Stimulated activated CD4-positive, alpha-beta T cell treated with anti-CD3 and anti-CD28 coated beads, TNF-alpha, amount 100 ng/mL, for 48 hours (primary cell): ENCODE measurements at places on chromosomes 6 and 20.

- no peak for DNase-seq
Observed at GRCh38 chr6:106789428-106790148, 160.2 kb downstream of the QRSL1 start.

GRCh38 chr6:153012856-153013255 lies 10.3 kb upstream of the MTRF1L start:
- DNase-seq, result no peak

GRCh38 chr6:74753883-74754600 lies 451.8 kb downstream of the COL12A1 start:
- DNase-seq, result no peak

GRCh38 chr6:123430970-123431369 lies 205.8 kb downstream of the TRDN start:
- no peak for DNase-seq

DNA sequence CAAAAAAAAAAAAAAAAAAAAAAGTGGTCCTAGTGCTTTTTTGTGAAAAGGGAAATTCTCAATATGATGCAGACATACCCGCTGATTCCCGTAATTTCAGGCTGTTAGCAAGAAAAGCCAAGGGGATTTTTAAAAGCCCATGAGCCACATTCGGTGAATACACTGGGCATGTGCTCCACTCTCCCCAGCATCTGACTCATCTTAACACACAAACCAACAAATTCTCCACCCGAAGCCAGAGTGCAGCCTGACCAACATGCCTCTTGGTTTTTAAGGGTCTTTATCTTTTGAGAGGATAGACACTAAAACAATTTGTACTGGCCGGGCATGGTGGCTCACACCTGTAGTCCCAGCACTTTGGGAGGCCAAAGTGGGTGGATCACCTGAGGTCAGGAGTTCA lies 45.5 kb upstream of the CD83 start:
- no peak for DNase-seq

- DNase-seq, result no peak
Observed at GRCh38 chr6:151387175-151387970, 4.0 kb downstream of the ZBTB2 start.

DNA sequence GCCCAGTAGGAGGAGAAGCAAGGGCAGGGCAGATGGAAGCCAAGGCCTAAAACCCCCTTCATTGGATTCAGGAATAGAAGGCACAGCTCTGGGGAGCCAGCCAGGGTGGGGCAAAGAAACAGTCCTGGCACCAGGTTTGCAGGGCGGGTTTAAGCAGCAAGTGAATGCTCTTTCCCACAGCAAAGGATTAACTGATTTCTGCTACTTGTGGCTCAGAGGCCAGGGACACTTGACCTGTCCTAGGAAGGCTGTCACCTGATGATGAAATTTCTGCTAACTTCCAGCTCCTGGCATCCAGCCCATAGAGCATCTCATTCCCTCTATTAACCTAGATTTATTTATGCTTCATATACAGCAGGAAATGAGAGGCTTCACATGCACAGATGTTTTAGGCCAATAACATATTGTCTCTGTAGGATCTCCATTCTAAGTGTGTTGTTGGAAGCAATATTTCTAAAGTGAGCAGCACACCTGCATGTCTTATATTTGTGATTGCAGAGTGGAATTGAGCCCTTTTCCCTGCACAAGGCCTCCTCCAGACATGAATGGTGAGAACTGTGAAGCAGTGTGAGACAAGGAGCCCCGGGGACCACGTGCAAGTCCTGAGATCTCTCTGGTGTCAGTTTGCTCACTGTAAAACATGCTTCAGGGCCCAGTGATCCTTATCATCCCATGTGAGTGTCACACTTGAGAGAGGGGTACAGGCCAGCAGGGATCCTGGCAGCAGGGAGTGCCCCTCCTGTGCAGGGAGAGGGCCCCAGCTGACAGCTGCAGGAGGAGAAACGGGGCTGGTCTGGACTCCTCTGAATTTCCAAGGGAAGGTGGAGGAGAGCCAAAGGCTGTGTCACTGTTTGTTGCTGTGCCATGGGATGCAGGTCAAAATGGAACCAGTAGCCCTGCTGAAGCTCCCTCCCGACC lies 41.1 kb upstream of the CST5 start:
- no peak for DNase-seq

GRCh38 chr20:58352468-58352867 lies 36.6 kb upstream of the VAPB start:
- DNase-seq, result peak; percentile 20

GRCh38 chr6:137039010-137039409 lies 5.8 kb downstream of the IL20RA start:
- no peak for DNase-seq

GRCh38 chr20:53660078-53660909 lies 66.7 kb upstream of the ZNF217 start:
- no peak for DNase-seq

GRCh38 chr20:24977797-24978196 lies 14.8 kb downstream of the APMAP start:
- no peak for DNase-seq

DNA sequence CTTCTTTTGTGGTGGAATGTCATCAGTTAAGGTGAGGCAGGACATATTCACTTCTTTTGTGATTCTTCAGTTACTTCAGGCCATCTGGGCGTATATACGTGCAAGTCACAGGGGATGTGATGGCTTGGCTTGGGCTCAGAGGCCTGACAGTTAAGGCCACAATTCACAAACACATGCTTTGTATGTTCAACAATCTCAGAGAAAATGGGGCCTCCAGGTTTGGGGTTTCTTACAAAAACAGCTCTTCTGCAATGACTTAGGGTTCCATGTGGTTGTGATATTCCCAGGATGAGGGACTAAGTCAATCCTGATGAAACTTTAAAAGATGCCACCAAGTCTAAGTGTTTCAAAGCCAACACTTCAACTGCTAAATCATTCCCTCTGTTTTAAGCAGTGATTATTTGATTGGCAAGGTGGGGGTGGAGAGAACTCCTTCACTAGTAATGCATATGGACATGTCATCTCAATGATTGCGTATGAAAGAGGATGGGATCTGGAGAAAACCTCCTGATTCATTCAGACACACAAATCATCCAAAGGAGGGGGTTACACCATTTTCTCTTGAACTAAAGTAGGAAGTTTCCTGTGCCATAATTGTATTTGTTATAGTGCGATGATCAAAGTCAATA lies 41.7 kb upstream of the HEY2 start:
- DNase-seq, result no peak

DNA sequence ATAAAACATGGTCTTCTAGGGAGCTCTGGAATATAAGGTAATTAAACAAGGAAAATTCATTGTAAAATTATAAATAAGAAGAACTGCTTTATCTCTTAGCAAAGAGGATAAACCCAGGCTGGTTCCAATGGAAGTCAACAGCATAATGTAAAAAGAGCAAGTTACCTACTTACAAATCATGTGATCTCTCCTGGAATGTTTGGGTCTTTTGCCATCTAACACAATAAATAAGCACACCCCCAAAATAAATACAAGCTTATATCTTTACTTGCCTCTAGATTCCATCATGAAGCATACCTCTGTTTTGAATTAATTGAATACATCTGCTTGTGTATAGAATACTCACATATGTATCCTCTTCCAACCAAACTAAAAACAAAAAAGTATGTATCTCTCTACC lies 2.5 kb upstream of the PHACTR1 start:
- no peak for DNase-seq
